Nucleus accumbens (tissue), 56 donors: ENCODE measurements at places on chromosomes 6 and 20.

DNA sequence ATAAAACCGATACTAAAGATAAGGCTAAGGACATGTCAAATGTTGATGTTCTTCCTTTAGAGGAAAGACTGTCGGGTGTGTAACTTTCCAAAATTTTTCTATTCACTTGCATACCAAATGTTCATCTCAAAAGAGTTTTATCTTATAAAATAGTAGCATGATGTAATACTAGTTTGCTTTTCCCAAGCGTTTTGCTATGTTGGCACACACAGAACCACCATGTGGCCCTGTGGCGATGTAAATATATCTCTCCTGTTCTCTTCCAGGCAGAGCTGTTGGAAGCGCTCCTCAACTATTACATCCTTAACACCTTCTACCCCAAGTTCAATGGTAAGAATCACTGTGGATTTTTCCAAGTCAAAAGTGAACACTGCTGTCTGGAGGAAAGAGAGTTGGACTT, 26.5 kb downstream of the LBP start:
- DNase-seq, result no peak

GRCh38 chr20:46774236-46774635, 64.8 kb downstream of the SLC2A10 start:
- DNase-seq, result no peak

DNA sequence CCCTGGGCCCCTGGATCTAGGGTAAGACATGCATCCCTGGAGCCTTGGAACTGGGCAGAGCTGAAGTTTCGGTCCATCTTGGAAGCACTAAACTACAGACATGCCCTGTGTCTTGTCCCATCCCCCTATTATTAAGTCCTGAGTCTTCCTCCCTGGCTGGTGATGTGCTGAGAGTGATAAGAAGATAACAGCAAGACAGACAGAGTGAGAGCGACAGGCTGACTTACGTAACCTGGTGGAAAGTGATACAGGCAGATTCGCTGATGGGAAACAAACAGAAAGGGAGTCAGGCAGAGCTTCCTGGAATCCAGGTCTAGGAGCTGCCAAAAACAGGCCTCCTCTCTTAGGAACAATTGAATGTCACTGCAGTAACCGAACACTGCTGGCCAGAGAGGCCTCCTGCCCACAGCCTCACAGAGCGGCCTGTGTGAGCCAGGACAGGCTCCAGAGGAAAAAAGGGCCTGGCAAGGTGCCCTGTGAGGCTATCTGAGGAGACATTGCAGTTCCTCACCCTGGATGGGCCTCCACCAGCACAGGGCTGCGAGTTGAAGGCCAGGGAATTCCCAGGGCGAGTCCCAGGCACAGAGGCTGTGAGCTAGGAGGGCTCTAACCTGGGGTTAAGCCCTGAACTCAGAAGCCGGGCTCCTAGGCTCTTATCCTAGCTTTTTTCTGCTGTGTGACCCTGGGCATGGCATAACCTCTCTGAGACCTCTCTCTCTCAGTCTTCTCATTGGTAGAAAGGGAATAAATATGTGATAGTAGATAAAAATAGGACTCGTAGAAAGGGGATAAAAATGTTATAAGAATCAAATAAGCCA, 34.2 kb upstream of the B4GALT5 start:
- DNase-seq, result peak; percentile 50

GRCh38 chr20:19515074-19515473, 243.0 kb upstream of the RIN2 start:
- no peak for DNase-seq

DNA sequence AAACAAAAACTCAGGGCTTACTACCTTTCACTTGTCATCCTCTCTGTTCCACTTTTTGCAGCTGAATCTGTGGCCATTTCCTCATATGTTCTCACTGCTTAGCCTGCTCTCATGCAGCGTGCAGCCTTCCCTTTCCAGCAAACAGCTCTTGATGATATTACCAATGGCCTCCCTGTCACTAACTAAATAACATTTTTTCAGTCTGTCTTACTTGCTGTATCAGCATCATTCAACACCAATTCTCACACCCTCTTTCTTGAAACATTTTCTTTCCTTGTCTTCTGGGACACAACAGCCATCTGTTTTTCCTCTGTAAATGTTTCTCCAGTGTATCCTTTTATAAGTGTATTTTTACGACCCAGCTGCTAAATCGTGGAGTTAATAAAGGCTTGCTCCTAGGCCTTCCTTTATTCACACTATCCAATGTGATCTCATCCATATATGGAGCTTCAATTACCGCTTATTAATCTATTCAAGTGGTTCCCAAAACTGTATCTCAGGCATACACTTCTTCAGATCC, 523.6 kb upstream of the RNF217 start:
- DNase-seq, result no peak

DNA sequence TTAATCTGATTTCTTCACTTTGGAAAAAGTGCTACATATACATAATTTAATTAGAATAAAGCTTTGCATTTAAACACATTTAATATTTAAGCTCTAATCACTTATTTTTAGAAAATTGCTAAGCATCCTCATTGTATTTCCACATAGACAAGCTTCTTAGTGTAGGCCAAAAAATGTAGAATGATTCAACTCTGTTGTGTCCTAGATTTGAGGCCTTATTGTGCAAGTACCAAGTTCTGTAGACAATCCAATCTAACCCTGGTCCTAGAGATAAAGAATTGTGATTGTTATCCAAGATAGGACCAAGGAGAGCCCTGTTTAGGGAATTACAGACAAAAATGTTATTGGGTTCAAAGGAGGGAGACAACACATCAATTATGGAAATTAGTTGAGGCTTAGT, 27.6 kb downstream of the MRAP2 start:
- no peak for DNase-seq

GRCh38 chr20:50501972-50502745, 8.0 kb upstream of the PTPN1 start:
- no peak for DNase-seq

- DNase-seq, result no peak
Observed at GRCh38 chr20:56897958-56898349, 268.8 kb downstream of the TFAP2C start.

DNA sequence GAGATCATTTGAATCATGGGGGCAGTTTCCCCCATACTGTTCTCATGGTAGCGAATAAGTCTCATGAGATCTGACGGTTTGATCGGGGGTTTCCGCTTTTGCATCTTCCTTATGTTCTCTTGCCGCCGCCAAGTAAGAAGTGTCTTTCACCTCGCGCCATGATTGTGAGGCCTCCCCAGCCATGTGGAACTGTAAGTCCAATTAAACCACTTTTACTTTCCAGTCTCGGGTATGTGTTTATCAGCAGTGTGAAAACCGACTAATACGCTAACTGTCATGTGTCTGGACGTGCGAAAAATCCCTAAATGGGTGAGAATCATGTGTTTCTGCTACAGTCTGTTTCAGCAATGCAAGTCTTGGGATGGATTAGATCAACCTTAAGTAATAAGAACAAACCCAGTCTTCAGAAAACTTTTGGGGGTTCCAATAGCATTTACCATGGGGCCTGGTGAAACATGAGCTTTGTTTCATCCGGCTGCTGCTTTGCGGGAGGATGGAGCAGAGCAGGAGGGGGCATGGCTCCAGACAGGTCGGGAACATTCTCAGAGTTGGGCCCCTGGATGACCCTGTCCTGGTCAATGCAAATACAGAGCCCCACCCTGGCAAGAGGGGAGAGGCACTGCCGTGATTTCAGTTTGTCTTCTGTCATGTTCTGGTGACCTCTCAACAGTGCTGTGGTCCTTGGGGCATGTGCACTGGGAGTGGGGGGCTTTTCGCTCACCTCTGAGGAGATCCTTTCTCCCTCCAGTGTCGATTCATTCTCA, 41.5 kb downstream of the CTCFL start:
- no peak for DNase-seq

DNA sequence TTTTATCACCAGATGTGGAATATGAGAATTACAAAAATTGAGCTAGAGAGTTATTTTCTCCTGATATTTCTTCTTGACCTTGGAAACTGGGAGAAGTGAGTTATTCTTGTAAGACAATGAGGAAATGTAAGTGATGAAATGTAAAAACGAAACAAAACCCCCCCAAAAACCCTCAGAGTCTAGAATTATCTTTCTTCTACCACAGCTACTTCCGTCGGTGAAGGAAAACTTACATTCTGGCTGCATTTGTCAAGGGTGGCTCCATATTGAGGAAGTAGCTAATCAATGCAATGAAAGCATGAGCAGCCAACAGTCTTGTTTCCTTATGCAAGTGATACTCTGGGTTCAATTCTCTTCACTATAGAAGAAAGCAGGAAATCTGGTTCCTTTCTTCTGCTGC, 661.7 kb upstream of the CITED2 start:
- no peak for DNase-seq

DNA sequence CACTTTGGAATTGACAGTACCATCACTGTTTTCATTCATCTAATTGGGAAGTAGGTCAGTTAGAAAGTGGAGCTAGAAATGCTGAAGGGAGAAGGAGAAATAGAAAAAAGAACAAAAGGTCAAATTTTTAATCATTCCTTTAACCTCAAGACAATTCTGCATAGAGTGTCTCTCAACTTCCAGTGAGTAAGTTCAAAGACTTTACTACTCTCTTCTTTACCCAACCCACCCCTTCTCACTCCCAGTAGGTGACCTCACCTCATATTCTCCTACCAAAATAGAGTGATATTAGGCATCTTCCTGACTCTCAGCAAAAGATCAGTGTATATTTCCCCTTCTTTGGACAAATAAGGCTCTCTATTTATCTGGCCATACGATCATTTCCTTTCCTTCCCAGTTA, 340.0 kb upstream of the JAG1 start:
- DNase-seq, result no peak

GRCh38 chr6:167046861-167047495, 47.8 kb downstream of the CEP43 start:
- no peak for DNase-seq

DNA sequence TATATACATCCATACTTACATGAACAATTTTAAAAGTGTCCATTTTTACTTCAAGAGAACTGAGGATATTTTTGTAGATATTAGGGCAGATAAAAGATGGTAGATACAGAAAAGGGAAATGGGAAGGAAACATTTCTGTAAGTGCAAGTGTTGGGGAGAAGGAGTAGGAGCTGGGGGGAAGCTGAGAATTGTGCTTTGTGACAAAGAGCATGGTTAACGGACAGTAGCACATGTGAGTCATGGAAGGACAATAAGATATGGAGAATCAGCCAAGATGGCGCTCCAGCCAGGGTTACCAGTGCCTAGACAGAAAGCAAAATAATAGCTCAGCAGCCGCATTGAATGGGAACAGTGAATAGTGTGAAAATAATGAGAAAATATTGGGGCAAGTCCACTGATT, 12.7 kb upstream of the HLA-DRB1 start:
- DNase-seq, result no peak

DNA sequence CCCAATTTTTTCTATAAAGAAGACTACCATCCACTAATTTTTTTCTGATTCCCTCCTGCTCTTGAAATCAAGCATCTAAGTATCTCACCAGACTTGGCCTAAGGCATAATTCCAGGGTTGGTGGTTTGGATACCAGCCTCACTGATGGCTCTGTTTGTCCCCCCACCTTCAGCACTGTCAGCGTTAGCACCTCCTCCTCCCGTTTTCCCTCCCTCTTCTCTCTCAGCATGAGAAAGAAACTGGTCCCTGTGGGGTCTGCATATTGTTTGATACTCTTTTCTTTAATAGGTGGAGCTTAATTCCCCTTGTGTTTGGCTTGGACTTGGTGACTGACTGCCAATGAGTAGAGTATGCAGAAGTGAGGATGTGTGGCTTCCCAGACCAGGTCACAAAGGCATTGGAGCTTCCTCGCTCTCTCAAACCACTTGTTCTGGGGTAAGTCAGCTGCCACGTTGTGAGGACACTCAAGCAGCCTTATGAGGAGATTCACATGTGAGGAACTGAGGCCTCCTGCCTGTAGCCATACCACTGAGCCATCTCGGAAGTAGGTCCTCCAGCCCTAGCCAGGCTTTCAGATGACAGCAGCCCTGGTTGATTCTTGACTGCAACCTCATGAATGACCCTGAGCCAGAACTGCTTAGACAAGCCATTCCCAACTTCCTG, 65.2 kb downstream of the RIOK1 start:
- no peak for DNase-seq

DNA sequence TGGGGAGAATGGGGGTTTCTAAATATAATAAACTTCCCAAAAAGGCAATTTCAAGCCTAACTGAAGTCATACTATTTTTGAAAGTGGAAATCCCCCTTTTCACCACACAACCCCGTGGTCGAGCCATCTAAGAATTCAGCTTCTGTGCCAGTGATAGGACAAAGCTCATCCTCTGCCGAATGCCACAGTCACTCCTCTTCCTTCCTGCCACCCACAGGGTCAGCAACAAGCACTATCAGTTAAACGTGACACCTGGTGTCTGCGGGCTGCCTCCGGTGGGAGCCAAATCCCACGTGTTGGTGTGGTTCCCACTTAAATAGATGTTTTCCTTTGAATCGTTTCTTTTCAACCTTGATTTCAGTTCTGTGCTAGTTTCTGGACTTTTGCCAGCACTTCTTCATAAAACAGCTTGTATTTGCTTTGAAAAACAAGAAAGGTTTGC, 60.7 kb downstream of the TNFAIP3 start:
- no peak for DNase-seq

DNA sequence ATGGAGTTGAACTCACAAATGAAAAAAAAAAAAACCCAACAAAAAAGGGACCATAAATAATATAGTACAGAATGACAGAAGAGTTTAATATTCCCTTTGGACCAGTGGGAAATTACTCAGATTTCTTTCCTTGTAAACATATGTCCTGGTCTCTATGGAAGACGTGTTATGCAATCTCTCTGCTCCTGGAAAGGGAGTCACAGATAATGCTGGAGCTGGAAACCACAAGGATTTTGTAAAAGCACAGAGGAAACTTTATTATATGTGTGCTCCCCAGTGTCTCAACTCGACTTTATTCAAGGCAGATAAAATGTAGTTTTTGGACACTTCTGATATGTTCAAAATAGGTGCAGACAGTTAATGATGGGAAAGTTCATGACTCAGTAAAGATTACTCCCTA, 88.1 kb upstream of the ZFP64 start:
- no peak for DNase-seq

- peak; percentile 53 for DNase-seq
Observed at GRCh38 chr6:158232316-158233213, 64.4 kb downstream of the GTF2H5 start.

GRCh38 chr20:3133155-3133554, 26.5 kb downstream of the FASTKD5 start:
- no peak for DNase-seq

DNA sequence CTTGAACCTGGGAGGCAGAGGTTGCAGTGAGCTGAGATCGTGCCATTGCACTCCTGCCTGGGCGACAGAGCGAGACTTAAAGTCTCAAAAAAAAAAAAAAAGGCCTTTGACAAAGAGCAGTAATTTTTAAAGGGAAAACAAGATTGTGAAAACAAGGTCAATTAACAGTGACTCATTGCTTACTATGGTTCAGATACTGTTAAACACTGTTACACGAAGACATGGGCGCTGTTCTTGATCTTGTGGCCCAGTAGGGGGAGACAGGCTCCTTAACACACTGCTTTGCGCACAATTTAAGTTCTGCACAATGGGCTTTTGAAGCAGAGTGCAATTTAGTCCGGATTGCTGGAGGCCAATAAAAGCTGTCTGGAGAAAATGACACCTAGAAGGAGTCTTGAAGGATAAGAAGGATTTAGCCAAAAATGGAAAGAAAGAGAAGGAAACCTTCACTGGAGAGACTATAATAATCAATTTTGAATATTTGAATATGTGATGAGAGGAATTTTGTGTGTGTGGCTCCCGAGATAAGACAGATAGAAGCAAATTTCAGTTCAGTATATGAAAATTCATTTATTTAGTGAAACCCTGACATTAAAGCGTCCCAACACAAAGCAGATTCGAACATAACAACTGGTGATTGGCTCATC, 6.0 kb upstream of the LATS1 start:
- DNase-seq, result peak; percentile 1

- DNase-seq, result no peak
Observed at GRCh38 chr6:89132057-89132456, 13.8 kb upstream of the PM20D2 start.

- no peak for DNase-seq
Observed at GRCh38 chr20:60365882-60366281, 407.7 kb downstream of the CDH26 start.
